Fibroblast of skin of left biceps (primary cell): ENCODE measurements at places on chromosomes 7 and 10.
A peak's percentile ranks its signal among the peaks of the same experiment; 100 is the strongest.

GRCh38 chr10:129288999-129289584 lies 177.9 kb upstream of the MGMT start:
- DNase-seq, result no peak

GRCh38 chr10:11088709-11089108 lies 71.0 kb downstream of the CELF2 start:
- DNase-seq, result no peak

DNA sequence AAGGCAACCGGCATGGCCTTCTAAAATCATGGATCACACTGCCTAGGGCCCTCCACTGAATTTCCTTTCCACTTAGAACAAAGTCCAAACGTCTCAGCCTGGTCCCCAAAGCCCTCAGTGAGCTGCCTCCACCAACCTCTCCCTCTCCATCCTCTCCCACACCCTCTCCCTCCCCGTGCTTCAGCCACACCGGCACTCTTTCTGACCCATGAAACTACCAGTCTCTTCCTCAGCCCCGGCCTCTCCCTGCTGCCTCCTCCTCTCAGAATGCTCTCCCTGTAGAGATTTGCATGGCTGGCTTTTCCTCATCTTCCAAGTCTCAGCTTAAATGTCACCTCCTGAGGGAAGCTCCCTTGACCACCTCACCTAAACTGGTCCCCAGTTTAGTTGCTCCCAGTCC lies 219.0 kb upstream of the ZMIZ1 start:
- no peak for DNase-seq

GRCh38 chr10:38038932-38039245 lies 28.4 kb downstream of the ZNF33A start:
- no peak for DNase-seq

DNA sequence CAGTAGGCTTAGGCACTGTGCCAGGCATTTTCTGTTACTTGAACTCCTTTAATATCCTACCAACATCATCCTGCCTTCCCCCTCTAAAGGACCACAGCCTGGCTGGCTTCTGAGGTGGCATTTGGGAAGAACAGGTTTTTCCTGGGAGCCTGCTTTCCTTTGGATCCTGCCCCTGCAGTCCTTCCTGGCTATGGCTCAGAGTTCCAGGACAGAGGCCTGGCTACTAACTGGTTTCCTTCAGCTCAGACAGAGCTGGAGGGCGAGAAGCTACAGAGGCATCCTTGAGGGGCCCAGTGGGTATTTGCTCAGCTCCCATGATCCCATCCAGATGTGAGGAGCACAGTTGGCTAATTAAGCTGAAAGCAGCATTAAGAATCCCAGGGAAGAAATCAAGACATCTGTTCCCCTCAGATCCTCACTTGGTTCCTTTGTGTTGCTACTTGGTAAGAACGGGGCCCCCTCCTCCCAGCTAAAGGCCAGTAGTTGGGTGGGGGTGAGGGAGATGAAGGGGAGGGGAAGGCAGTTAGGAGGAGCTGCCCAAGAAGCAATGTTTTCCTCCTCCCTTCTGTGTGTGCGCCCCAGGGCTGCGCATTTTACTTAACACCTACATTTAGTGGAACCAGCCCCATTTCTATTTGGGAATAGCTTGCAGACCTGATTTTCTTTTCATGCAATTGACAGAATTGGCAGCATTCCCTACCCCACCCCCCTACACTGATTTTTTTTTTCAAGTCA lies 142.6 kb upstream of the SORCS3 start:
- DNase-seq, result no peak

DNA sequence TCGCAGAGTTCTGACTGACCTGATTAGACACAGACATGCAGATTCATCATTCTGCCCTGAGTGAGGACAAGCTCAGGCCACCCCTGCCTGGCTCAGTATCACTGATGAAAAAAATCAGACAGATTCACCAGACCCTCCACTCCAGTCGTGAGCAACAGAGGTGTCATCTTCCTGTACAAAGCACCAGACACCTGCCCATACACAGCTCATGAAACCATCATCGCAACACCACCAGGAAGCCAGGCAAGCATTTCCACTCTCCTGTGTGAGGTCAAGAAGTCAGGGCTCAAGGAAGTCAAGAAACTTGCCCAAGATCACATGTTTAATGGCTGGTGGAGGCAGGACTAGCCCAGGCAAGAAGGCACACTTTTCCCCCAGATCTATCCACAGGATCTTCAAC lies 163.0 kb downstream of the CALN1 start:
- no peak for DNase-seq

GRCh38 chr10:112429654-112430230 lies 17.0 kb downstream of the ZDHHC6 start:
- DNase-seq, result no peak

GRCh38 chr10:132737390-132738048 lies 48.4 kb downstream of the NKX6-2 start:
- DNase-seq, result no peak

- no peak for DNase-seq
Observed at GRCh38 chr10:33145451-33146188, 187.6 kb upstream of the ITGB1 start.

- DNase-seq, result no peak
Observed at GRCh38 chr10:133307776-133308420, 774 bp downstream of the TUBGCP2 start.

GRCh38 chr10:104449391-104449790 lies 95.8 kb downstream of the CFAP58 start:
- peak; percentile 23 for DNase-seq

- no peak for DNase-seq
Observed at GRCh38 chr7:102317231-102318059, 30.8 kb downstream of the SH2B2 start.

- no peak for DNase-seq
Observed at GRCh38 chr7:139180700-139181311, 50.2 kb upstream of the UBN2 start.

DNA sequence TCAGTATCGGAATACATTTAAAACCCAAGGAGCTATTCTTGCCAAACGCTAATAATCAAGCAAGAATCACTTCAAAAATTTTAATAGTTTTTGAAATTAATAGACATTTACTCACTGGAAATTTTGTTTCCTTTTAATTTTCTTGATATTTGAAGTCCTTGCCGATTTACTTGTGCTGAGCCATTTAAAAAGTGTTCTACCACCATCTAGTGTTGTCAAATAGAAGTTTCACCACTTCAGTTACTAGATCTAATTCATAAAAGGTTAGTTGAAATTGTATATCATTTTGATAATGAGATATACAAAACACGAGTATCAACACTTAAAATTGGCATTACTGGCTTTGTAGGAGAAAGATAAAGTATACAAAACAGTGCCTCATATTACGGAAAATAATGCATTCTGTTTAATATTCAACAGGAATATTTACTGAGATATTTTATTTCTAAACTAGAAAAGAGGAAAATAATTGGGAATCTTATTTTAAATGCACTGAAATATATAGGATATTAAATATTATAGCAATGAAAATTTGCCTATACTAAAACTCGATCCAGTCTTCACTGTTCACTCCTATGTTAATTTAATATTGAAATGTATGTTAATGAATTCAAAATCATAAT lies 664.8 kb upstream of the SEMA3D start:
- DNase-seq, result peak; percentile 28

- DNase-seq, result peak; percentile 84
Observed at GRCh38 chr10:23331567-23332301, 12.9 kb downstream of the C10orf67 start.

GRCh38 chr10:90461437-90462155 lies 396.2 kb downstream of the HTR7 start:
- DNase-seq, result no peak

GRCh38 chr10:33236916-33237315 lies 97.6 kb downstream of the NRP1 start:
- DNase-seq, result no peak

DNA sequence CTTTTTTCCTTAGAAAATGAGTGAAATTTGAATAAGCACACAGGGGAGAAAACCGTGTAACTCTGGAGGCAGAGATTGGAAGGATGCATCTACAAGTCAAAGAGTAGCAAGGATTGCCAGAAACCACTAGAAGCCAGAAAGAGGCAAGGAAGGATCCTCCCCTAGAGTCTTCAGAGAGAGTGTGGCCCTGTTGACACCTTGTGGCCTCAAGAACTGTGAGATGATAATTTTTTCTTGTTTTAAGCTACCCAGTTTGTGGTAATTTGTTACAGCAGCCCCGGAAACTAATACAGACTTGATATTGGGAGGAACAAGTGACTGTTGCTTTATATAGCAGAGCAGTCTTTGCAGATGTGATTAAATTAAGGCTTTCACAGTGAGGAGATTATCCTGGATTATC lies 3.6 kb upstream of the GIMAP7 start:
- DNase-seq, result no peak

DNA sequence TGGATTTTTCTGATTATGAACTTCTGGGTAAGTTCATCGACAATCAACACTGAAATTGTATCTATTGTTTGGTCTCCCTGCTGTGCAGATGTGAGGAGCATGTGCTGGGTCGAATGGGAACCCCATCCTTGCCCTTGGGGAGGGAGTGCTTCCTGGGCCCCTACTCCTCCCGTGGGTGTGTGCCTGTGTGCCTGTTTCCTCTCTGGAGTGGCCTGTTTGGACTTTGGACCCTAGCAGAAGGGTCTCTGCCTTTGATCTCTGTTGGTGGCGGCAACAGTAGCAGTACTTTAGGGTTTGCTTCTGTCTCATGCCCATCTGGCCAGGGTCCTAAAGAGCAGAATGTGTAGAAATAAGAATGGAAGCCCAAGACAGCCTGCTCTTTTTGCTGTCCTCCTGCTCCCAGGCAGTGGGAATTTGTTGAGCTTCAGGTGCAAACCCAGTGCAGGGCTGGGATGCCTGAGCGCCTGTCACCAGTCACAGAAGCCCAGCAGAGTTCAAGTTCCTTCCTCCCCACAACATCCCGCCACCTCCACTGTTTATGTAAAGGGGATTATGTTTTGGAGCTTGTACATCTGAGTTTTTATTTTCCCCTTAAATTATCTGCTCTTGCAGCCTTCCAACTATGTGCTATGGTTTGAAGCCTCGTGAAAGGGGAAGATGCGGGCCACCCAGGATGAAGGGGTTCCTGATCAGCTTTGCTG lies 1.5 kb upstream of the TACR2 start:
- DNase-seq, result no peak

- DNase-seq, result peak; percentile 39
Observed at GRCh38 chr10:22554461-22555182, 159.8 kb downstream of the PIP4K2A start.

- no peak for DNase-seq
Observed at GRCh38 chr10:123621916-123622315, 44.2 kb upstream of the GPR26 start.

GRCh38 chr7:140674899-140675701 lies 2.4 kb downstream of the ADCK2 start:
- DNase-seq, result no peak

DNA sequence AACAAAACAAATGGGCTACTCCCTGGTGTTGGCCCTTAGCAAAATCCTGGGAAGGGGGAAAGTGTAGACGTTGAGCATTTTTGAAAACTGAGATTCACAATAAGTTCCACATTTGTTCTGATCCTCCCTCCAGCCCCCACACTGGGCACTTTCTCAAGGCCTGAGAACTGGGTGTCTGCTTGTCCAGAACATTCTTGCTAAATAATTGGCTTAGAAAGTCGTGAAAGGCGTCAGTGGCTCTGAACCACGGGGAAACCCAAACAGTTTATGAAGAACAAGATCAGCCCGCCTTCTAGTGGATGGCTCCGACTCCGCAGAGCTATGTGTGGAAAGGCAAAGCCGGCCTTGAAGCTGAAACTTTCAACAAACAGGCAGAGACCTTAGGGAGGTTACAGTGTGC lies 370.1 kb downstream of the PRPF18 start:
- DNase-seq, result no peak

GRCh38 chr10:23912884-23913404 lies 296.0 kb upstream of the KIAA1217 start:
- DNase-seq, result no peak

- no peak for DNase-seq
Observed at GRCh38 chr7:151570366-151570915, 50.7 kb upstream of the RHEB start.

DNA sequence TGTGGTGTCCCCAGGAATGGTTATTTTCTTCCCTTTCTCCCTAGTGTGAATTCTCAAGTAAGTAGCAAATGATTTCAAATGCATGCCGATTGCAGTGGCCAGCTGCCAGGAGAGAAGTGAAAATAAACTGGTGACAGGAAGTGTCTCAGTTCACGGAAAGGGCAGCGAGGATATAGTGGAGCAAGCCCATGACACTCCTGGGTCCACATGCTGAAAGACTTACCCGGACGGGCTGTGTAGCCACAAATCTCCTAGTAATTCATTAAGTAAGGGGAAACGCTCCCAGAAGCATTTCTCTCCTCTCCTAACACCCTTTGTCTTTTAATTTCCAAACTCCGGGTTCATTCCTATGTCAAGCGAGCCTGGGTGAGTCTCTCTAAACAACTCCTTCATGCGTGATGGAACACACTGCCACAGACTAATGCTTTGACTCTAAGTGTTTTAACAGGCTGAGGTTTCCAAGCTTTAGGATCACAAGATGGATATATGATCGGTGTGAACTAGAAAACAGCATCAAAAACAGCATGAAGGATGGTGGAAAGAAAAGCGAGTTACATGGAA lies 125.6 kb downstream of the CYP26A1 start:
- peak; percentile 31 for DNase-seq

DNA sequence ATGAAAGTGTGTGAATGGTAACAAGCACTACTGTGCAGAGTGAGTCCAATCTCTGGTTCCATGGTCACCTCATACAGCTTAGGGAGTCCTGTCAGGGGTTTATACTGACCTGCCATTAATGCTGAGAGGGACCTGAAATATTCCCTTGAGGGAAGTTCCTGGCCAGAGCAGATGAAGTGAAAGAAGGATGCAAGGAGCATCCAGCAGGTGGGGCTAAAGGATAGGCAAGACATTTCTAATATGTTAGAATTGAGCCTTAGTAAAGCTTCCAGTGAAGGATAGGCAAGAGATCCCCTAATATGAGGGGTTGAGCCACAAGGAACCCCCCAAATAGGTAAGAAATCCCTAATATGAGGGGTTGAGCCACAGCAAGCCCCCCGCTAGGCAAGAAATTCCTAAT lies 25.5 kb upstream of the FAM221A start:
- no peak for DNase-seq

DNA sequence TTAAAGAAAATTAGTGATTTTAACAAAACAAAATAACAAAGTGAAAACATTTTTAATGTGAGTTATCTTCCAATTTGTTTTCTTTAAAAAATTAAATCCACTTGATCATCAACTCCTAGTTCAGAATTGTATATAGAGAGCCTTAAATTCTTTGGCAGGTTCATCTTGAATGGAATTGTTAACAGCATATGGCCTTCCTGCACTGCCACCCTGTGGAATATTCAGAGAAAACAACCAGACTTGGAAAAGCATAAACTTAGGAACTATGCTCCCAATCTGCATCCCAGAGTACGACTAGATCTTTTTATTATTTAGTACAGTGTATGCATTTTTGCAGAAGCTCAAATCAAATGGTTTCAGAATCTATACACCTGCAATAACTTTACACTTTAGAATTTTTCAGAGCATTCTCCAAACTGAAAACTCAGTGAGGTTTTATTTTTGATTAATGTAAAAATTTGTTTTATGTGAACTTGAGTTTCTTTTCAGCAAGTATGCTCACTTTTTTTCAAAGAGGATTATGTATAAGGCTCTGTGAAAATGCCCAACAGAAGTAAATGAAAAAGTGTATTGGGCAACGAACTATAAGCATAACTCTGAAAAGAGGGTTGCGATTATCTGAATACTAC lies 44.9 kb upstream of the ANK3 start:
- no peak for DNase-seq

- DNase-seq, result no peak
Observed at GRCh38 chr7:127885222-127885772, 145.9 kb downstream of the LRRC4 start.
